HFF-Myc (cell line): ENCODE measurements at places on chromosomes 3 and 15.

DNA sequence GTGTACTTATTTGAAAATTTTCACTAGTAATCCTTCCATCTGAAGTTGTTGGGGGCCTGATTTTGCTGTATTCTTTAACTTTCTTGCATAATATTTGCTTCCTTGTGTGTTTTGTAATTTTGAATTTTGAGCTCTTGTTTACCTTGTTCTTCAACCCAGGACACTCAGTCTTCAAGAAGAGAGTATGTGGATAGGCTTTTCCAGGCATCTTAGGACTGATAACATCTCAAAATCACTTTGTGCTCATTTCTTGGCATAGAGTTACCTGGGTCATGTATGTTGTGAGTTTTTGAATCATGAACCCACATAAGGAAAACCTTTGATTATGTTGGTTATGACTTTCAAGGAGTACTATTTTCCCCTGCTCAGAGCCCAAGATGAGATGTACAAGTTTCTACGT is 13.4 kb downstream of the BTD start:
- no peak for DNase-seq

- no peak for DNase-seq
Measured at GRCh38 chr3:98026425-98027084, 8.6 kb downstream of the GABRR3 start.

DNA sequence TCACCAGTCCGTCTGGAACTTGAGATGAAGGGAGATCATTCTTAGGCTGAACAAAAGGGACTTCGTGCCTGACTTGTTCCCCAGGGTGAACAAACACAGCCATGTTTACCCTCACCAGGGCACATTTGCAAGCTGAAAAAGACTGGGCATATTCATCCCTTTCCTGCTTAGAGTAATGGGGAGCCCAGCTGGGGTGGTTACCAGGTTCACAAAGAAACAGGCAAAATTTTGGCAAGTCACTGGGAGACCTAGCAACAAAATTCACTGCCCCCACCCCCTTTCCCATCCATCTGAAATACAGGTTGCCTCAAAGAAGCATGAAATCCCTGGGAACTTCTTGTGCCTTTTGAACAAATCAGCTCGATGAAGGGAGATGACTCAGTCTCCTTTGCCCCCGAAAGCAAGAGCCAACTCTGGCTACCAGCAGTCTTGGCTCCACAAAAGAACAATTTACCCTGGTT is 775.0 kb downstream of the SQOR start:
- DNase-seq = no peak

GRCh38 chr3:124401843-124402242 is 328.4 kb upstream of the UMPS start:
- no peak for DNase-seq

DNA sequence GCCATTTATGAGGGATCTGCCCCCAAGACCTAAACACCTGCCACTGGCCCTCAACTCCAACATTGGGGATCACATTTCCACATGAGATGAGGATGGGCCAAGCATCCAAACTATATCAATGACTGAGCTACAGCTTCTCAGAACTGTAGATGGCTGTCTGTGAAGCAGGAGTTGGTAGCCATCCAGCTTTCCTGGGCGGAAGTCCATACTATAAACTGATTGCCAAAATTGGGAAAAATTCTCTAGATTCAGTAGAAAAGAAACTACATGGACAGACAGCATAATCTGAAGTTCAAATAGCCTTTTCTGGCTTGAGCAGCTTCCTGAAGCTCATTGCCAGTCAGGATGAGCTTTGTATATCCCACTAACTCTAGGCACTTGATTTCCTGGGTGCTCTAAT is 214.7 kb upstream of the ZBTB20 start:
- DNase-seq = no peak

- DNase-seq = no peak
Measured at GRCh38 chr3:59796456-59796855, 746.6 kb upstream of the CFAP20DC start.
